Panc1 (cell line): ENCODE measurements at places on chromosomes 3 and 15.

- no peak for DNase-seq
These were observed 71.3 kb downstream of the RAB11A start for GRCh38 chr15:65940618-65940909.

GRCh38 chr3:58719684-58720083, 53.1 kb upstream of the FAM3D start:
- DNase-seq: no peak

DNA sequence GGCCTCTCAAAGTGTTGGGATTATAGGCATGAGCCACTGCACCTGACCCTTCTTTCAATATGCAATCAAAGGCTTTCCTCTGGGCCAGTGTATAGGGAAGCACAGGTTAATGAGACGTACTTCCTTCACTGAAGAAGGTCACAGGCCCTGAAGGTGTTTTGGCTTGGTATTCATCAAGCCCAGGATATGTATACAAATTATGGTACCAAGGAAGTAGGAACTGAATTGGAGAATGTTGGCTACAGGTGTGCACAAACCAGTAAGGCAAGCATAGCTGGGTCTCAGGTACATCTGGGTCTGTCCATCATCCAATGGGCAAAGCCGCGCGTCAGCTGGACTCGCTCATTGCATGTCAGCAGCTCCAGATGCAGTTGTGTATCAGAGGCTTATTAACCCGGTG, 237.9 kb downstream of the ADAMTS17 start:
- DNase-seq: no peak

GRCh38 chr15:58554758-58555157, 123.0 kb downstream of the LIPC start:
- no peak for DNase-seq

- no peak for DNase-seq
These were observed 65.0 kb upstream of the ATP2B2 start for GRCh38 chr3:10570196-10570946.
